ENCODE measurements at places on chromosomes 5 and 9.

DNA sequence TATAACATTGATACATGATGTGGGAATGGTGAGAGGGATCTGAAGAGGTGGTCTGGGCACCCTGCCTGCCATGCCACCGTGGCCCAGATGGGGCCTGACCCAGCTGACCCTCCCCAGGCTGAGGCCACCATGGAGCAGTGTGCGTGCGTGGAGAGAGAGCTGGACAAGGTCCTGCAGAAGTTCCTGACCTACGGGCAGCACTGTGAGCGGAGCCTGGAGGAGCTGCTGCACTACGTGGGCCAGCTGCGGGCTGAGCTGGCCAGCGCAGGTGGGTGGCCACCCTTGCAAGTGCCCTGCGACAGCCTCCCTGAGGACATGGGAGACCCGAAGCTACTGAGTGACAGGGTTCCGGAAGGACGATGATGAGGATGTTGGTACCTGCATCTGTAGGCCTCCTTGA is 7.2 kb downstream of the RMND5B start:
- DNase-seq: no peak

DNA sequence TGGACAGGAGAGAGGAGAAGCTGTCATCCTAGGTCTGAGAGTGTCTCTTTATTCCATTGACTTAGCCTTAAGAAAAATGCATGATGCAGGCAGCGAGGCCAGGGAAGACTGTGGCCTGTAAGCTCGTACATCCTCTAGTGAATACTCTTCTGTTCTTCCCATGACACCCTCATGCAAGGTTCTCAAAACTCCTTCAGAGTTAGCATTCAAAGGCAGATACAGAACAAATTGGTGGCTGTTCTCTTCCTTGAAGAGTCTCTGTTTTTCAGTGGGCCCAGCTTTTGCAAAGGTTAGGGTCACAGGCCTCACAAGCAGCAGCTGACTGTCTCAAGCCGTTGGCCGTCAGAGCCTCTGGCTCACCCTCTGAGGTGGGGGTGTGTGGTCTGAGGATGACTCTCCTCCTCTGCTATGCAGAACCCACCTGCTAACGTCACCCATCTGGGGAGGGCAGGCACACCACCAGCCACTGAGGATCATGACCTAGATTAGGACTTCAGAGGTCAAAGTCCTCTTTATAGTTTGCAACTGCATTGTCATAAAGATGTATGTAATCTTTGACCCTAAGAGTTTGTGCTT is 15.1 kb downstream of the ADCY2 start:
- no peak for DNase-seq

GRCh38 chr5:102221949-102222348 is 74.1 kb downstream of the SLCO4C1 start:
- no peak for DNase-seq

- DNase-seq: no peak
Observed at GRCh38 chr5:59069438-59070079, 486.7 kb downstream of the RAB3C start.

- DNase-seq: no peak
Observed at GRCh38 chr5:58281189-58281588, 178.7 kb downstream of the PLK2 start.

- no peak for DNase-seq
Observed at GRCh38 chr9:83266331-83266665, 203.4 kb upstream of the RASEF start.

DNA sequence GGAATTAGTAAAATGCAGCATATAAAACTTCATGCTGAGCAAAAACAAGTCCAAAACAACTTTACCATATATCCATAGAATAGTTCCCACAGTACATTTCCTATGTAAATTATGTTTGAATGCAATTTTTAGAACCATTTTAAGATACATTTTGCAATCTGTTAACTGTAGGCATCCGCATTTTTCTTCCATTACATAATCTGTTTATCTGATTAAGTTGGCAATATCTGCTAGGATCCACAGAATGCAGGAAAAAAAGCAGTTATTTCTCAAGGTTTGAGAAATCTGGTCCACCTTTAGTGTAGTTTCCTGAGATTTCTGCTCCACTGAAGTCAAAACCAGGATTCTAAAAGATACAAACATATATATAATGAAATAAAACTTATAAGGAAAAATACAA is 6.2 kb downstream of the NUDCD2 start:
- no peak for DNase-seq

GRCh38 chr9:134408939-134409737 is 82.9 kb downstream of the RXRA start:
- DNase-seq: no peak

- DNase-seq: no peak
Observed at GRCh38 chr9:84940294-84940693, 270.8 kb downstream of the NTRK2 start.

- DNase-seq: no peak
Observed at GRCh38 chr9:130839132-130840111, 4.4 kb downstream of the ABL1 start.

GRCh38 chr5:43140286-43140685 is 19.6 kb downstream of the ZNF131 start:
- DNase-seq: no peak

DNA sequence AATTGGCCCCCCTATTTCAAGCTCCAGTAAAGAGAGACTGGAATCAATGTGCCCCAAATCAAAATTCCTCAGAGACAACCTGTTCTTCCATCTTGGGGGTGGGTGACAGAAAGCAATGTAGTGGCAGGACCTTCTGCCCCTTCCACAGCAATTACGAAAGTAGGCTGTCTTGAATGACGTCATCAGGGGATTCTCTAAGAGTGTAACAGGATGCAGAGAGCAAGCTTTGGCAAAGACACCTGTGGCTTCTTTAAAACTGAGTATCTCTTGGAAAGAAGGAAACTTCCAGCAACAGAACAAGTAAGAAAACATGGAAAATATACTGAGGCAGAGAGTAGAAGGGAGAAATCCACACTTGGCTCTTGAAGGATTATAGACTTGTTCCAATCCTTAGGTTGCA is 247.6 kb upstream of the PDE4D start:
- no peak for DNase-seq

- DNase-seq: no peak
Observed at GRCh38 chr5:38878391-38879077, 32.7 kb downstream of the OSMR start.

DNA sequence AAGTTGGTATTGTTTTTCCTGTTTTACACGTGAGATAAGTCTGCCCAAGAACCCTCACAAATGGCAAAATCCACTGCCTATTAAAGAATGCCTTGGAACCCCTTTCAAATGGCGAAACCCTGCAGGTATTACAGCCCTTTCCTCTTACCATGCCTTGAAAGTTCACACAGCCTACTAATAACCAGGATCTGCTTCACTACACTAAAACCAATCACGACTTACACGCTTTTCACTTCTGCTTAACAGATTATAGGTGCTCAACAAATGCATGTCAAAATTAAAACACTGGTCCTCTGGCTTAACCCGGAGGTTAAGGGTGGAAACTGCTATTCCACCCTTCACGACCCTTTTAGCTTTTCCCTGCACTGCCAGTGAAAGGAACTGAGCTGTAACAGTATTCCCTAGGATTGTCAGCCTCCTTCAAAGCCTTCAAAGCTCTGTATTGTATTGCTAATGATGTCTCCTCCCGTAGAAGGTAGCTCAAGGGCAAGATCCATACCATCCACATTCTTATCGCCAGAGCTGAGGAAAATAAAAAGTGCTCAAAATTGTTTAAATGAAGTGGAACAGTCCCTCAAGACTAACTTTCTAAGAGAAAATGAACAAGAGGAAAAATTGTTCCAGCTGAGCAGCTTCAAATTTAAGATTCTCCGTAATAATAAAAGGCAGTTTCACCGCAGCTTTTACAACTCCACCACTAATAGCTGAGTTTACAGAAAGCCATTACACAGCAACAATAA is 997 bp downstream of the AUH start:
- DNase-seq: no peak

- no peak for DNase-seq
Observed at GRCh38 chr5:103035701-103036100, 84.2 kb downstream of the GIN1 start.

DNA sequence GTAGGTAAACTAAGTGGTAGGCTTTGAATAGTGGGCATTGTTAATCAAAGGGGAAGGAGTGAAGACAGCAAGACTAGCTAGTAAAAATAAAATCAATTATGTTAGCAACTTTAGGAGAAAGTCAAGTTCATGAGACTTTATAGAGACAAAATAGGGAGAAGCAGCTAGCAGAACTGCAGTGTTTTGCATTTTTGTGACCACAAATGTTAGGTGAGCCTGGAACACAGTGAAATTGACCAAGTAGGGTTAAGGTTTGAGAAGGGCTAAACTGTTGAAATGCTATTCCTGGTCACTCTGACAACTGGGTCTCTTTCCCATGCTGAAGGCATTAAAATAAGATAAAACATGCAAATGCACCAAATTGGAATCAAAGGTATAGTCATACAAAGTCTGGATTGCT is 13.0 kb downstream of the SEC61B start:
- no peak for DNase-seq

DNA sequence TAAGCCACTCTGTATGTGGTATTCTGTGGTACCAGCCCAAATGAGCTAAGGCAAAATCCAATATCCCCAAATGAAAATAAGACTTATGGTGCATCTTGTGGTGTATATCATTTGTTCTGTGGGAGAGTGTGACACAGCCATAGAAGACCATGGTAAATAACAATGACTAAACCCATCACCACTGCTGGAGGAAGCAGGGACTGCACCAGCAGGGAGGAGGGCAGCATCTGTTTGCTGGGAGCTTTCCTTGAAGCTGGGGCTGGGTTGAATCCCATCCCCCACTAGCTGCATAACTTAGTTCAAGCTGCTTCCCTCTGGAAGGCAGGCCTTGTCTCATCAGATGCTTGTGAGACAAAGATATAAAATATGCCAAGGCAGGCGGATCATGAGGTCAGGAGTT is 14.2 kb downstream of the GADD45G start:
- DNase-seq: no peak

DNA sequence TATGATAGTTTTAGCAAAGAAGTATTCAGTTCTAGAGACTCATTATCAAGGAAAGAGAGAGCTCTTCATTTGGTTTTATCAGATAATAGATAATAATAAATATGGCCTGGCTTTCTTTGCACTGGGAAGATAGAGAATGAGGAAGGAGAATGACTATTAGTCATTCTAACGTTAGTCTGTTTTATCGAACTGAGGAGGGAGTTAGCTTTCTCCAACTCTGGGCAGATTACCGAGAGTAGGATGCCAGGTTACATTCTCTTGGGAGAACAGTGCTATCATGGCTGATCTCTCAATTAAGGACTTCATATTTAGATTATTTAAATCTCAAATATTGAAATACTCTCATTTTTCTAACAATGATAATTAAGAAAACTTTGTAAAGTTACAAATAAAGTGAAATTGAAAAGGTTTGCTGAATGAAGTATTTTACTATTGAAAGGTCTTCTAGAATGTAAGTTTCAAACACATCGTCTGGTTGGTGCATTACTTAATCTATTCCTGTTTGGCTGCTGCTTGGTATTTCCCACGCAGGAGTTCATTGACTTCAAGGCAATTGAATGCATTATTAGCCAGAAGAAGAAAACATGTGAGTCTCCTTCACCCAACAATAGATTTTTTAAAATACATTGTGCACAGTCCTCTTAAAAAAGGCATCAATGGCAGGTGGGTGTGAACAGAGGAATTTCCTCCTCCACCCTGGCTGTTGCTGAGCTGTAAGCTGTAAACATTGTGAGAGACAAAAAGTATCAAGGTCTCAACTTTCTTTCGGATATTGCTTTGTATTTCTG is 140.8 kb downstream of the C9orf152 start:
- no peak for DNase-seq

GRCh38 chr9:90025816-90026215 is 421.0 kb downstream of the GADD45G start:
- no peak for DNase-seq

- no peak for DNase-seq
Observed at GRCh38 chr5:57291894-57292293, 118.0 kb downstream of the GPBP1 start.

- no peak for DNase-seq
Observed at GRCh38 chr5:2740876-2741555, 10.5 kb downstream of the IRX2 start.

- DNase-seq: no peak
Observed at GRCh38 chr9:92265154-92265553, 28.3 kb downstream of the IARS1 start.

DNA sequence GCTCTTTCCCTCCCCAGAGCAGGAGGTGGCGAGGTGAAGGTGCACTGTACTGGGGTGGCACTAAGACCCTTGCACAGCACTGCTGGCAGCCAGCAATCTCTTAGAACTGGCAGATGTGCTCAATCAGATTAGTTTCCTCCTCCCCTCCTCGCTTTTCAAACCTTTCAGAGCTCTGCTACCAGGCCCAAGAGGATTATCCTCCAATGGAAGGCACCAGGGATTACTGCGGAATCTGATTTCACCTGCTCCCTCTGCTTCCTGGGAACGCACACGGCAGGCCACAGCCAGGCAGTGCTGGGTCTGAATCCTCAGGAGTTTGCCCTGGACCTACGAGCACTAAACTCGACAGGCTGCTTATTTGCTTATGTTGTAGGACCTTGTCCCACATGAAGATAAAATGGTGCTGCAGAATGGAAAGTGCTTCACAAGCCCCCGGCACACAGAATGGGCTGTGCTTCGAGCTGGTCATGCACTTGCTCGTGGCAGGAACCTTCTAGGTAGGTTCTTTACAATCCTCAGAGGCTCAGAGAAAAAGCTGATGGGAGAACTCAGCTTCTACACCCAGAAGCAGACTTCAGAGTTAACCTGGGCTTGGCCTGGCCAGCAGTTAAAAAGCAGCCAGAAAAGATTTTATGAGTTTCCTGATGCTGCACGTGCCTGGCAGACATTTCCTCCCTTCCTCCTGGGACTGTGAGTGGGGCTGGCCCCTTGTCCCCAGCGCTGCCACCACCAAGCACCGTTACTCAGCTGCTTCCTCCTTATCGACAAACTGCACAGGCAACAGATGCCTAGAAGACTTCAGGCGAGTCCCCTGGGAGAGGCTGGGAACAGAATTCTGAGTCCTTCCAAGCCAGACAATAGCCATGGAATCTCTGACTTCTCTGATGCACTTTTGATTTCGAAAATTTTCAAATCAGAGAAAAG is 33.1 kb downstream of the FABP6 start:
- DNase-seq: no peak

DNA sequence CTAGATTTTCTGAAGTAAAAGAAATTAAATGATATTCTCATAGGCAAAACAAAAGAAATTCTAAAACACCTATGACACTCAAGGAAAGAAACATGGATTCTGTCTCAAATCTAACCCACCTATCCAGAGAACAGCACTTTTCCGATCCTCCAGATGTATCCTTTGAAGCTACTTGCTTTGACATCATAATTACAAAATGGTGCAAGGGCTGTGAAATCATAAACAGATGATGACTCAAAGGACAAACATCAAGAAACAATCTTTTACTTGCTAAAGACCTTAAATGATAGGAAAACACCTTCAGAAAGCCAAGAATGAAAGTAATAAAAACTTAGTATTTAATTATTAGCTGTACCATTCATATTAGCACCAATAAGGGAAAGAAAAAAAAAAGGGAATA is 202.6 kb downstream of the DENND1A start:
- DNase-seq: no peak

Measured in breast epithelium (tissue), 4 donors.